ENCODE measurements at places on chromosomes 1 and 21. TPM values are rescaled to one million over a fixed set of nuclear protein-coding genes. Genes with fewer than 3 reads are reported as not detected.

Gene CAPN8
- not detected for total RNA-seq

Gene CR1
- 0.09 TPM for total RNA-seq

Gene CCDC30
- total RNA-seq = 7.5 TPM

Gene AADACL4
- 0.36 TPM for total RNA-seq

Gene RORC
- not detected for total RNA-seq

Gene CHIA
- not detected for total RNA-seq

Gene GPR61
- not detected for total RNA-seq

Gene RIIAD1
- total RNA-seq = not detected

Gene MNDA
- total RNA-seq = not detected

Gene PLA2G2A
- total RNA-seq = 5.0 TPM

Gene TOE1
- 14.0 TPM for total RNA-seq

Gene CDA
- total RNA-seq = 0.64 TPM

Gene UBL4B
- total RNA-seq = 11.7 TPM

Gene CCDC185
- total RNA-seq = not detected

Gene HP1BP3
- total RNA-seq = 270 TPM

Gene PLA2G2F
- total RNA-seq = not detected

Gene RHOU
- total RNA-seq = 39.8 TPM

Gene IVL
- total RNA-seq = 0.11 TPM

Gene TMEM167B
- total RNA-seq = 35.0 TPM

Gene PRR9
- not detected for total RNA-seq

Gene KCNJ10
- 0.14 TPM for total RNA-seq

Gene TNFRSF9
- 2.3 TPM for total RNA-seq

Gene CRP
- total RNA-seq = not detected

Gene SPRR5
- total RNA-seq = not detected

Gene C1orf122
- total RNA-seq = 42.4 TPM

Gene FHAD1
- 1.0 TPM for total RNA-seq

Gene C1orf167
- not detected for total RNA-seq

Gene TIMM17A
- 46.3 TPM for total RNA-seq

Gene CD84
- total RNA-seq = not detected

Gene ANKRD35
- total RNA-seq = 0.58 TPM

Gene KIFAP3
- total RNA-seq = 31.4 TPM

Gene NCMAP
- total RNA-seq = 0.31 TPM

Gene ARPC5
- 73.9 TPM for total RNA-seq

Gene KRTAP19-3
- total RNA-seq = not detected

Gene PRRX1
- total RNA-seq = 8.9 TPM

Data from mesothelial cell of epicardium (in vitro differentiated cells).